Heart left ventricle (tissue), 16 donors: ENCODE measurements at places on chromosomes 2 and 18. TPM values are rescaled to one million over a fixed set of nuclear protein-coding genes. Genes with fewer than 3 reads are reported as not detected.

The KLF7 gene
- total RNA-seq = 31.6 TPM

The ZAP70 gene
- 0.75 TPM for total RNA-seq

The RMDN2 gene
- 5.8 TPM for total RNA-seq

The REG1B gene
- total RNA-seq = not detected

The TRABD2A gene
- total RNA-seq = 0.87 TPM

DNA sequence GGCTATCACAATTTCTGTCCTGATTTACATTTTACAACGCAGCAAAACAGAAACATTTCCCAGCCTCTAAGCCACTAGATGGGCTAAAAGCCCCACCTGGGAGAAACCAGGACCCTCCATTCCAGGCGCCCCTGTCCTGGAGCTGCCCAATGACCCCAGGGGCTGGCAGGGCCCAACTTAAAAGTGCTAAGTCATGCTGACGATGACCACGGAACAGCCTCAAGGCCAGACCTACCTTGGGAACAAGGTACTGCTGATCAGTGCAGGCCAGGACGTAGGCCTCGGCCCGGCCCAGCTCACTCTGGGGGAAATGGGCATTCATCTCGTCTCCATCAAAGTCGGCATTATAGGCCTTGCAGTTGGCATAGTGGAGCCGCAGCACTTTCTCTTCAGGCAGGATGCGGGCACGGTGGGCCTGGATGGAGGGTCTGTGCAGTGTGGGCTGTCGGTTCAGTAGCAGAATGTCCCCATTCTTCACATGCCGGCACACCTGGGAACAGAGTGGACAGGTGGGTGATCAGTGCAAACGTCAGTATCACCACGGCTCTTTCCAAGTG, 35.8 kb downstream of the POLR1A start:
- peaks cover 62% of the 10 kb centered on the region for H3K36me3 ChIP-seq
- no peaks in the 10 kb centered on the region for H3K27me3 ChIP-seq
- no peak overlapping the region for H3K27ac ChIP-seq
- no peak overlapping the region for H3K4me3 ChIP-seq
- no peak for DNase-seq

GRCh38 chr18:8999872-9000271, 102.6 kb upstream of the NDUFV2 start:
- DNase-seq = no peak
- H3K27me3 ChIP-seq = no peaks in the 10 kb centered on the region
- no peak overlapping the region for H3K27ac ChIP-seq

DNA sequence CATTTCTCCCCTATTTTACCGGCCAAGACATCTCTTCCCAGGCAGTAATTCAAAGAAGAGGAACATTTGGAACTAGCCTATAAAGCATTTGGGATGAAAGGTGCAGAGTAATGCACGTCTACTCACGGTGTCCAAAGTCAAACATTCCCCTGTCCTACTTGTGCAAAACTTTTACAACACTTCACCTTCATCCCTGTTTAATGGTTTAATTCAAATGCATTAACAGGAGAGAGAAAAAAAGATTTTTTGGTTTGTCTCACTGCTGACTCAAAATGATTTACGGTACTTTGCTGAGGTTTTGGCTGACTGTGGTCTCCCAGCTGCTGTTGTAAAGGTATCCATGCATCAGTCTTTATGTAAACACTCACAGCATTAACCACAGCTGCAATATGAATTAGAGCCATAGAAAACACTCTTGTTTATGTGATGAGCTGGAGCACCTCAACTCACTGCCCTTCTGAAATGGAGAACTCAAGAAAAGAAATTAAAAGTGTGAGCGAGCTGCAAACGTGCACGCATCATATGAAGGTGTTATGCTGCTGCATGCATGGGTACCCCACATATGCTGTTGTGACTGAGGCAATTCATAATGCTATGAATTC, 220.5 kb downstream of the PIEZO2 start:
- no peaks in the 10 kb centered on the region for H3K27me3 ChIP-seq
- peaks cover 11% of the 10 kb centered on the region for H3K4me1 ChIP-seq
- H3K36me3 ChIP-seq = no peaks in the 10 kb centered on the region
- no peak overlapping the region for H3K27ac ChIP-seq
- H3K4me3 ChIP-seq = no peak overlapping the region
- DNase-seq = no peak

GRCh38 chr2:237278568-237278967, 135.4 kb downstream of the COL6A3 start:
- H3K27me3 ChIP-seq = no peaks in the 10 kb centered on the region
- peaks cover 18% of the 10 kb centered on the region for H3K4me1 ChIP-seq
- peak overlapping the region; percentile 51 for H3K27ac ChIP-seq
- no peak overlapping the region for H3K4me3 ChIP-seq
